ENCODE measurements at places on chromosomes 12 and 14.

DNA sequence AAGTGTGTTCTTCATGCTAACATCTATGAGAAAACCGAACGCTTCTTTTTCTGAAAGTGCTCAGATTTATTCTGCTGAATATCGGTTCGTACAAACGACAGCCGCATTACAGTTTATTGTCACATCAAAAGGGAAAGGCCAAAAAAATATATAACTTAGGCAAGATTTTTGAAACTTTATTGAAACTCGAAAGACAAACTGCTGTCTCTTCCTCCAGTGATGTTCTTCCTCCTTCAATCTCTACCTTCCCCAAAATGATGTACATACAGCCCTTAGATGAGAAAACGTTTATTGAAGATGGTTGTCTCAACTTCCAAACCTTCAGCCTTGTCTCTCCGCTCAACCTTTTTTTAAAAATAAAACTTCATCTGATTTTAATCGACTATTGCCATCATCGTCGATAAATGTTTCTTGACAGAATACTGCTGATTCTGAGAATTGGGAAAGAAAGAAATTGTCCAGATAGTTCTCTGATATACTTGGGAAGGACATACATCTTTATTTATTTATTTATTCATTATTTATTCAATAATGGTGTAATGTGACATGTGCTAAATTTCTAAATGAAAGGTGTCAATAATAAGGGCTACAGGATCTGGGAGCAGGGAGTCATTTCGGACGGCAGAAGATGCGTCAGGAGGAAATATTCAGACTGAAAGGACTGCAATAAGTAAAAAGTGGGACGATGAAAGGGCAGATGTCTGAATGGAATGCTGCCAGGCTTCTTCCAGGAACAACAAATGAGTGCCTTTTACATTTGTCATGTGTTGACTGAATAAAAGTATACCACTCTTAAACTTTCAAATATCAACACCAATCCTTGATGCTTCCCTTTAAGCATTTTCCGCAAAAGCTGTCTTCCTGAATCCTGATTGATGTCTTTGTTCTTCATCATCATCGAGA, 817 bp upstream of the MDM1 start:
- no peak for DNase-seq

GRCh38 chr14:74038020-74038859, 19.1 kb downstream of the BBOF1 start:
- peak; percentile 49 for DNase-seq

- no peak for DNase-seq
Measured at GRCh38 chr12:46553266-46553665, 180.7 kb upstream of the SLC38A2 start.

DNA sequence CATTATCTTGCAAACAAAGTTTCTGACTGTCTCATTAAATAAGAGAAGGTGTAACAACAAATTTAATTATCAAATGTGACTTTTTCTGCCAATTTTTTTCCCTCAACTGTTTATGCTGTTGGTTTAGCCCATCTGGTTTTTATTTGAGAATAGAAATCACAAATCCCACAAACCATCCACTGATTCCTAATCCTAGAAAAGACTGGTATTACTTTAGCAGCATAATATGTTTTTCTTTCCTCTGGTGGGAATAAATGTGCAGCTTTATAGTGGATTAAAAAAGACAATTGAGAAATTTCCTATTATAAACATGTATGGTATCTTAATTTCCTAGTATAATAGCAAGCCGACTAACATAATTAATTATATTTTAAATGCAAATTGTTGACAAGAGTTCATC, 257.9 kb upstream of the FOXN3 start:
- DNase-seq: no peak

Data from globus pallidus (tissue), 1 donor.